ENCODE measurements at places on chromosomes 4 and X. TPM values are rescaled to one million over a fixed set of nuclear protein-coding genes. Genes with fewer than 3 reads are reported as not detected.

- no peak for DNase-seq
These were observed 57.2 kb downstream of the FRMPD3 start for GRCh38 chrX:107506596-107507031.

The UNC5C gene
- total RNA-seq = under 0.01 TPM

DNA sequence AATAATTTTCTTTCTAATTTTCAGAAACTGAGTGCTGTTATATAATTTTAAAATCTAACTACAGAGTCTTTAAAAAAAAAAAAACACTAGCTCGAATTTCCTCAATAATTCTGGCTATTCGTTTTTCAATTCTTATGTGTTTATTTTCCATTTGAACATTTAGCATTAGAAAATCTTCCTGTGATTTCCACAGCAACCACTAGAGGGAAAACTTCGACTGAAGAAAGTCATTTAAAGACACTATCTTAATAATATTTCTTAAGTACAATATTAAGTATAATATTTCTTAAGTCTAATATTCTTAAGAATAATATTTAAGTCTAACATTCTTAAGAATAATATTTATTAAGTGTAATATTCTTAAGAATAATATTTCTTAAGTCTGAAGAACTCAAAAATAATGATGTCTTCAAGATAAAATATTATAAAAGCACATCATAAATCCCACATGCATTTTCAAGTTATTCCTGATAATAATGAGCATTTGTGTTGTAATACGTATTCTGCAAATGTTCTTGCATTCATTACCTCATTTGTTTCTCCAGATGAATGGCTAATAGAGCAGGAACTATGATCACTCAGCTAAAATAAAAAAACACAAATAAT lies 118.4 kb upstream of the WDR17 start:
- DNase-seq = peak; percentile 43

DNA sequence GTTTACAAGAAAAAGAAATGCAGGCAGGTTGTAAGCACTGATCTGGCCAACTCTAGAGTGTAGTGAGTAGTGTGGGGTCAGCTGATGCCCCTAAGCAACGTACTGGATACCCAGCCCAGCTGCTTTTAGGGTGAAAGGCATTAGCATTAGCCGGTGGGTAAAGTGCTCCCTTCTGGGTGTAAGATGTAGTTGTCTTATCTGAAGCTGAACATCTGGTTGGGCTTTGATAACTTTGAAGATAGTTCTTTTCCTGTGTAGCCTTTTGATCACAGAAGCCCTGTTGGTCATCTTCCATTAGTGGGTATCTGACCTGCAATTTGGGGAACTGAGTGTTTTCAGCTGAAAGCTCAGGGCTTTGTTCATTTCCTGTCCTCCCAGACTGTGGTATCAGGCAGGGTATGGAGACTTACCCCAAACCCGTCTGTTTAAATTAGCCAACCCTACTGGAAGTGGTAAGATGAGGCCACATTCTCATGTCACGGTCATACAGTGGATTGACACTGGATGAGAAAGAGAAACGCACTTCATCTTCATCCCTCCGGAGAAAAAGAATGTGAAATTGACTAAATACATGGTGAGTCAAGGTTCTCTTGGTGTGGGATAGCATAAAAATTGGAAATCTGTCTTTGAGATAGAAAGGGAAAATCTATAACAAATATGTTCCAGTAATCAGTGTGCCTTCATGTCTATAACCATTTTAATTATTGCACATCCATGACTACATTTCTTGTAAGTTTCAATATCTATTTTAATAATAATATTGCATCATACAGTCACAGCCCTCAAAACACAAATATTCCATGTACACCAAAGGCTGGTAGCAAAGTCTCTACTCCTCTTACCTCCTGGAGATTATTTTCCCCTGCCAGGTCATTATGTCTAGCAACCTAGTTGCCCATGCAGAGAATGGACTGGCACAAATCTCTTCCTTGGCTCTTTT lies 8.7 kb downstream of the RHOH start:
- DNase-seq = no peak

DNA sequence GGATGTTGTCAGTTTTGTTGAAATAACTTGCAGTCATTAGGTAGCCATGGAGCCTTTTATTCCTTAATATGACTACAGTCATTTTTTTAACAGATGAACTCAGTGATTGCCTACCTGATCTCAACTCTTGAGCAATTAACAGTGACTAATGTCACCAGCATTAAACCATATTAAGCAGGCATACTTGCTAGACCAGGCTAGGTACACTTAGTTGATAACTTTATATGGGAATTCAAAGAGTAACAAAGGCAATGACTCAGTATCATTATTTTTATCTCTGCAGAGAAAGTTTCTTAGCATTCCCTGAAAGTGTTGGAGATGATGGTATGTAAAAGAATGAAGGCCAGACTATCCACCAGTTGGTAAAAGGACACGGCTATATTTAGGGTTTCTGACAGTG lies at the start of gene C4orf54:
Gene C4orf54, minus strand, starts transcription at position 31 of the 400 bp plus-strand sequence. CDS start 3,180 bp downstream, outside the sequence.
- no peak for DNase-seq

- DNase-seq = peak; percentile 61
These were observed 64.6 kb downstream of the COX7B2 start for GRCh38 chr4:46844325-46844917.

The CTAG1A gene
- total RNA-seq = not detected

DNA sequence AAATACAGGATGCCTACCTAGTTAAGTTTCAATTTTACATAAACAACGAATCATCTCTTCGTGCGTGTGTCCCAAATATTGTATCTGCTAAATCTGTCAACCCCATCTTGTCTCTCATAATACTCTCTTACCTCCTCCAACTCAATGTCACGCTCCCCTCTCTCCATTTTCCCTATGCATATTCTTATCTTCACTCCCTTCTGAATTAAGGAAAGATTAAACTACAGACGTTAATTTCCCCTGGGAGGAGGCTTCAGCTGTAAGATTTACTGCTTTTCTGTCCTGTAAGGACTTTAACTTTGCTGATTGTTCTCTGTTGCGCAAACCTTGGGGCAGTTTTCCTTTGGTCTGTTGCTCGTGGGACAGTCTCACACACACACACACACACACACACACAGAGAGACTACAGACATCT lies 455 bp upstream of the ABCB7 start:
- DNase-seq = peak; percentile 12

The C4orf17 gene
- total RNA-seq = not detected

The RPS6KA6 gene
- total RNA-seq = 6.8 TPM

- no peak for DNase-seq
These were observed 708.1 kb downstream of the GLUD2 start for GRCh38 chrX:121755541-121755940.

- no peak for DNase-seq
These were observed 40.8 kb upstream of the QRFPR start for GRCh38 chr4:121421594-121421993.

GRCh38 chr4:102335616-102336015 lies 9.7 kb downstream of the SLC39A8 start:
- DNase-seq = no peak

DNA sequence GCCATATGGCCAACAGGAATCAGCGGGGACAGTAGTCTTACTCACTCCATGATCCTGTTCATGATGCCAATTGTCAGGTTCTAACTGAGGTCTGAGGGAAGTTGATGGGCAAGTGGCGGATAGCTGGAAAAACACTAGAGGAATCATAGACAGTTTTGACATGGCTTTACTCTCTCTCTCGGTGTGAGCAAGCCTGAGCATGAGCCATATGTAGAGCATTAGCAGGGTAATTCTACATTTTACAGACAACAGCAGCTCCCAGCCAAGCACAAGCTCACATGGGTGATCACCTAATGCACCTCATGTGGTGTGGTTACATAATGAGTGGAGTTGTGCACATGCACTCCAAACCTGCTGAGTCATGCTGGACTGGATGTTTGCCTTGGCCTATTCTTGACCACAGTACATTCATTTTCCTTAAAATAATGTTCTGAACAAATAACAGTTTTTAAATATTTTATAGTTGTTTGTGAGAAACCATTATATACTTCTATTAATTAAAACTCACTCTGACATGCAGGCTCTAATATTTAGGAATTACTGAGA lies 429.2 kb downstream of the GPAT3 start:
- DNase-seq = peak; percentile 54

DNA sequence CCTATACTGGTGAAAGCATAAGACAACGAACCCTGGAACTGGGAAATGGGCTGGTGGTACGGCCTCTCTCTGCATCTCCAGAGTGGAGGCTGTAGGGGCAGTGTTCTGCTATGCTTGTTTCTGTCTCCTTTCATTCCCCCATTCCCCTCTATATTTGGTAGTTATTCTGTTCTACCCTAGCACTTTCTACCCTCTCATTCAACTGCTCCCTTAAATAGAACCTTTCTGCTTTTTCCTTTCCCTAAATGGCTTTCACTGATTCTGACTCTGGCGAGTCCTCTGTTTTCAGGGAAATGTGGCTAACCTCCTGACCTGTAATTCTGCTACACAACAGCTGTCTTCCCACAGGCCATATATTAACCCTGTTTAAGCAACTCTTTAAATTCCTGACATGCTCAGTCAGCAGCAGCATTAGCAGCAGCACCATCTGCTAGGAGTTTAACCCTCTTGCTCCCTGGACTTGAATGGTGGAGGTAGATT lies 94.2 kb downstream of the CXCL13 start:
- DNase-seq = peak; percentile 93

- peak; percentile 91 for DNase-seq
These were observed 105.4 kb upstream of the TBC1D9 start for GRCh38 chr4:140861359-140862176.

- DNase-seq = no peak
These were observed 561.3 kb upstream of the GRIA3 start for GRCh38 chrX:122622795-122623194.

The EPHA5 gene
- under 0.01 TPM for total RNA-seq

DNA sequence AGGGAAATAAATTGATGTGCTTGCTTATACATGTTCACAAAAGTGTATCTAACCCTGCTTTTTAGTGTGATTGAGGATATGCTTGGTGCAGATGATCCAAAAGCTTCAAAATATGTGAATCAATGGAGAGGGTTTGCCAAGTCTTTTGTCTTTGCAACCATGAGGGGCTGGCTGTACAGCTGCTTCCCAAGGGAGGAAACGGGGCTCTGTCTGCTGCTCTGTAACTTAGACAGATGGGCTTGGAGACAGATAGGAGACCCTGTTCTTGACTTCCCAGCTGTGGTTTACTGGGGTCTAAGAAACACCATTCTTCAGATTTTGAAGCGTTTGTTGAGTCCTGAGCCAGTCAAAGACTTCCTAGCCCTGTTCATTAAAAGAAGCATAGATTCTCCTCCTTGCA lies 152.3 kb downstream of the DCLK2 start:
- no peak for DNase-seq

The CCKAR gene
- not detected for total RNA-seq

The PARM1 gene
- total RNA-seq = under 0.01 TPM

DNA sequence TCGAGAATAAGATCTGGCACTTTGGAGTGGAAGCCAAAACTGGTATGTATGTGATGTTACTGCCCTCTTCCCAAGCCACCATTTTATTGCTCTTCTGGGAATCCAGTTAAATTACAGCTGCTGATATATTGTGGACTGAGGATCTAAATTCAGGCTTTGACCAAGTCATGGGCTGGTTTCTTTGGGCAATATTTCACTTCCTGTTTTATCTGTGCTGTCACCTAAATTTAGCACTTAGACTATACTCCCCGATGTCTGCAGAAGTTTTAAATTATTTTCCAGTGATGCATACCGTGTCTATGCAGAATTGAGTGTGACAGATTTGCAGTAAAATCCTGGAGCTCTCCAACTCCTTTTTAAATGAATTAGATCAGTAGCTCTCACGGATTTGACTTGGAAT lies 100.0 kb downstream of the TEX13A start:
- DNase-seq = no peak

DNA sequence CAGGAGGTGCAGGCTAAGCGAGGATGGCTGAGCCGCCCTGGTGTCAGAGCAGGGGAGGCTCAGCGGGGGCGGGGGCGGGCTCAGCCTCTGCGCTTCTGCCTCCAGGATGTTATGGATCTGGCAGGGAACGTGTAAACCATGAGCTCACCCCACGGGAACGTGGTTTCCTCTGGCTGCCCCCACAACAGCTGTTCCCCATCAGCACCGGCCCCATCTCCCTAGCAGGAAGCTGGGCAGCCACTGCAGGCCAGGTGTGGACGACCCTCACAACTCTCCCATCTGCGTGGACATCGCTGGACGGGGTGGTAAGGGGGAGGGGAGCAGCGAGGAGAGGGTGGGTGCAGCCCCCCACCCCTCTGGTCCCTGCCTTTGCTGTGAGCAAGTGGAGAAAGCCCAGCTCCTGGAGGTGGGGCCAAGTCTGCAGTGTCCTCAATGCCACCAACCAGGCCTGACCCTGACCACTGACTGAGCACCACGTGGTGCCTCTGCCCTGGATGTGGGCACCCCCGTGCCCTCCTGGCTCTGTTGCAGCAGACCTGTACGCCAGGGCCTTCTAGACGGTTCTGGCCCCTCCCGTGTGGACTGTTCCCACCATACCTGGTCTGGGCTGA lies 28.1 kb upstream of the SPON2 start:
- DNase-seq = peak; percentile 95

GRCh38 chr4:102358128-102358527 lies 12.8 kb upstream of the SLC39A8 start:
- DNase-seq = no peak

DNA sequence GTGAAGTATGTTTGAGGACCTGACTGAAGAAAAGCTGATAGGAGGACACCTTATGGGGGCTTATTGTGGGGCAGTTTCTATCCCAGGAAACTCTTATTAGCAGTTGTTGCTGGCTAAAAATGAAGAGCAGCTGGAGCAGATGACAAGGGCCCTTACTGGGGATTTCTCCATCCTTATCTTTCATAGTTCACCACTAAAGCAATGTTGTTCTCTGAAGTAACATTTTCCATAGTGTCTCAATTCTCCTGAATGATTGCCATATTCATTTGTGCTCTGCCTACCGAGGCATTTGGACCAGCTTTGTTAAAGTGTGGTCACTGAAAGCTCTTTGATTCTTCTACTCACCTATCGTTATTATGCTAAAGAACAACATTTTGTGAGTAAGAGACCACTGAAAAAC lies 7.7 kb downstream of the ENOX2 start:
- DNase-seq = peak; percentile 11

The RBM46 gene
- not detected for total RNA-seq

GRCh38 chrX:85375333-85375738 lies 4.1 kb downstream of the POF1B start:
- no peak for DNase-seq
